ENCODE measurements at places on chromosomes 2 and 18. TPM values are rescaled to one million over a fixed set of nuclear protein-coding genes. Genes with fewer than 3 reads are reported as not detected.

Gene MC5R
- total RNA-seq: not detected

GRCh38 chr2:25587361-25587760, 86.0 kb downstream of the DTNB start:
- peaks cover 9% of the 10 kb centered on the region for H3K4me1 ChIP-seq
- H3K36me3 ChIP-seq: no peaks in the 10 kb centered on the region
- no peak overlapping the region for H3K27ac ChIP-seq
- no peak overlapping the region for H3K4me3 ChIP-seq
- no peaks in the 10 kb centered on the region for H3K27me3 ChIP-seq

DNA sequence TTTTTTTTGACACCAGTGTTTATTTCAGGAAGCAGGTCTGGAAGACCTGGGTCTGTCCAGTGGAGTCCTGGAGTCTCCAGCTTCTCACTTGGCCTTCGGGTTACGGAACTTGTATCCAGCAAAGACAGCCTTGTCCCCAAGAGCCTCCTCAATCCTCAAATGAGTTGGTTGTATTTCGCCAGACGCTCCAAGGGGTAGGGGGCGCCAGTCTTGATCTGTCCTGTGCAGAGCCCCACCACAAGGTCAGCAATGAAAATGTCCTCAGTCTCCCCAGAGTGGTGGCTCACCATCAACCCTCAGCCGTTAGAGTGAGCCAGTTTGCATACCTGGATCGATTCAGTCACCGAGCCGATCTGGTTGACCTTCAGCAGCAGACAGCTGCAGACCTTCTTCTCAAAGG, 21.9 kb downstream of the ASXL2 start:
- no peak overlapping the region for H3K4me3 ChIP-seq
- H3K4me1 ChIP-seq: peaks cover 7% of the 10 kb centered on the region
- no peak for DNase-seq
- no peaks in the 10 kb centered on the region for H3K36me3 ChIP-seq
- no peaks in the 10 kb centered on the region for H3K27me3 ChIP-seq

- no peak overlapping the region for H3K27ac ChIP-seq
- peak; percentile 36 for DNase-seq
- no peak overlapping the region for H3K4me3 ChIP-seq
- no peaks in the 10 kb centered on the region for H3K4me1 ChIP-seq
- no peaks in the 10 kb centered on the region for H3K36me3 ChIP-seq
Measured at GRCh38 chr2:129923265-129924091, 56.0 kb upstream of the RAB6C start.

DNA sequence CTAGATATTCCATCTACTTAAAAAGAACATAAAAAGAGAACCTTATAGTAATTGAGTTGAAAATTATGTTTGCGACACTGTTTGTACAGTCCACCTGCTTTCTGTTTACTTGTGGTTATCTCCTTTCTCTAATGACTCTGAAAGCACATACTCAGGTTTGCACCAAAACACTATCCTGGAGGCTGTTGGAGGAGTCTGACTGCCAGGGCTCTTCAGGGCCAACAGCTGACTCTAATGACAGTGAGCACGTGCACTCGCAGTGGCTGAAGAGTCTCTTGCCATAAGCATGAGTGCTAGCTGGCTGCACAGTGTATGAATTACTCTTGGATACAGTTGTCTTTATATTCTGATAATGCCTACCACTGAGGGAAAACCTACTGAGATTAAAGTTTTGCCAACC, 16.7 kb upstream of the GLS start:
- no peak for DNase-seq
- H3K27ac ChIP-seq: peak overlapping the region; percentile 31
- H3K36me3 ChIP-seq: no peaks in the 10 kb centered on the region
- H3K4me1 ChIP-seq: peaks cover 70% of the 10 kb centered on the region
- no peak overlapping the region for H3K4me3 ChIP-seq

- H3K4me1 ChIP-seq: peaks cover 47% of the 10 kb centered on the region
- peaks cover 10% of the 10 kb centered on the region for H3K36me3 ChIP-seq
- no peak for DNase-seq
- H3K27me3 ChIP-seq: no peaks in the 10 kb centered on the region
- H3K27ac ChIP-seq: peak overlapping the region; percentile 28
- H3K4me3 ChIP-seq: no peak overlapping the region
Measured at GRCh38 chr2:191296083-191297006, 51.1 kb downstream of the MYO1B start.

Gene TMEM198
- 0.03 TPM for total RNA-seq

DNA sequence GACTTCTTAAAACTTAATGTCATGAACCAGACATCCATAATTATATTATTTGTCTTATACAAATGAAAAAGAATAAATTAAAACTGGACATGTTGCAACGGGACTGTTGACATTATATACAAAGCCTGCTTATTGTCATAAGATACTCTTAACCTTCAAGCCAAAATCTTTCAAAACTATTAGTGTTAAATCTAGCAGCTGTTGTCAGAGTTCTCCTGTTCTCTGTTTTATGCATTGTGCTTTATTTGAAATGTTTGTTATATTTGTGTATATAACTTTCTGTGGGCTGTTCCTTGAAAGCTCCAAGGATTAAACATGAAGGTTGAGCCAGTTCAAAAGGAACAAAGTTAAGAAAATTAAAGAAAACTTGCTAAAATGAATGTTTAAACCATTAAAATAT, 335.5 kb upstream of the NT5C1B start:
- peak overlapping the region; percentile 27 for H3K27ac ChIP-seq
- peaks cover 26% of the 10 kb centered on the region for H3K4me1 ChIP-seq
- H3K27me3 ChIP-seq: no peaks in the 10 kb centered on the region
- no peak for DNase-seq
- H3K4me3 ChIP-seq: no peak overlapping the region
- H3K36me3 ChIP-seq: no peaks in the 10 kb centered on the region

- no peak overlapping the region for H3K27ac ChIP-seq
- no peaks in the 10 kb centered on the region for H3K27me3 ChIP-seq
- no peak for DNase-seq
- H3K36me3 ChIP-seq: no peaks in the 10 kb centered on the region
- H3K4me3 ChIP-seq: no peak overlapping the region
Measured at GRCh38 chr2:8550937-8551621, 130.8 kb upstream of the ID2 start.

Gene EGR4
- not detected for total RNA-seq

DNA sequence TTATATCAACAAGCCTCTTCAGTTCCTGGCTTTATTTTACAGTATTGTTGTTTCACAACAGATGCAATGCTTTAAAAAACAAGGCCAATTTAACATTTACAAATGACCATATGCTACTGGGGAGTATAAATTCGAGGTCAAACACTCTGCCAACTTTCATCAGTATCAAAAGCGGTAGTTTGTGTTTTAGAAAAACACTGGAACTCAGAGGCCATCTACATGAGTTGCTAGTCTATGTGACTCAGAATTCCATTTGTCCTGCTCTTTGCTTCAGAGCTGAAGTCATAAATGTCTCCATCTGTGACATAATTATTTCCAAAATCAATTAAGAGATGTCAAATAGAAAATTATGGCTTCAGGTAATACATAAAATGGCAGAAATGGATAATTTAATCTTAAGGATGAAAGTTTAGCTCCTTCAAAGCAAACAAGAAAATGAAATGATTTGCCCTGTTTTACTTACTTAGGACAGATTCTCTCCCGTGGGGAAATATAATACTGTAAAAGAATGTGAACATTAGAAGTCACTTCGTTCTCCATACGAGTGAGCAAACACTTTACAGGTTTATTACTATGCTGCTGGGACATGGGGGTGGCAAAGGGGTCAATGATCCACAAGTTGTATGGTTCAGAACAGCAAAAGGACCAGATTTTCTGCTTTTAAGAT, 3.7 kb downstream of the MEX3C start:
- no peaks in the 10 kb centered on the region for H3K27me3 ChIP-seq
- no peak overlapping the region for H3K27ac ChIP-seq
- no peak for DNase-seq
- no peak overlapping the region for H3K4me3 ChIP-seq
- H3K4me1 ChIP-seq: peaks cover 21% of the 10 kb centered on the region

Gene IAH1
- total RNA-seq: 89.3 TPM

GRCh38 chr2:168770796-168771195, 31.6 kb upstream of the NOSTRIN start:
- H3K4me1 ChIP-seq: no peaks in the 10 kb centered on the region
- no peaks in the 10 kb centered on the region for H3K27me3 ChIP-seq
- H3K36me3 ChIP-seq: no peaks in the 10 kb centered on the region
- H3K4me3 ChIP-seq: no peak overlapping the region
- H3K27ac ChIP-seq: no peak overlapping the region
- DNase-seq: no peak

DNA sequence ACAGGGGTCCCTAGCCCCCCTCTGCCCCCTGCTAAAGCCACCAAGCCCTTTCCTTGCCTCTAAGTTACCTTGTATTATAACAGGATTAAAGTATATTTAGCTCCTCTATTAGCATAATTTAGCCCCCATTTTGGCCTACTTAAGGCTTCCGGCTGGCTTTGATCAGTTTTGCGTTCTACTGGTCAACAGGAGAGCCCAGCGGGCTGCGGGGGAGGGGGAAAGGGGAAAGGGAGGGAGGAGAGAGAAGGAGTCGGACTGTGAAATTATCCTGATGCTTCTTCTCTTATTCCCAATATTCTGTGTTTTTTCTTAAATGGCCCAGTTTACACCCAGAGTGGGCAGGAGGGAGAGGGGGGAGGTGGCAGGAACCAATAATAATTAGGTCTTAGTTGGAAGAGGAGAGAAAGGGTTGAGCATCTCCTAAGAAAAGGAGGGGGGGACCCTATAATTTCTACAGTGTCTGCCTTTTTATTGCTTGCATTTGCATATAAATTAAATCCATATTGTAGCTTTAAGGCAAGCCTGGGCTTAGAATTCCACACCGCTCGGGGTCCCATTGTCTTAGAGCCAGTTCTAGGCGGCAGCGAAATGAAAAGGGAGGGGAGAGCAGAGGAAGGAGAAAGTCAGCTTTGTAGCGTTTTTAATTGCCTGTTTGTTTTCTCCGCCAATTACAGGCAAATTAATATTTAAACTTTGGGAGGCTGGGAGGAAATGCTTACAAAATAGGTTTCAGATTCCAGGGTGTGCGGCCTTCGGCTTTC, 39.6 kb downstream of the EN1 start:
- no peak overlapping the region for H3K27ac ChIP-seq
- H3K27me3 ChIP-seq: no peaks in the 10 kb centered on the region
- no peak overlapping the region for H3K4me3 ChIP-seq
- peaks cover 5% of the 10 kb centered on the region for H3K4me1 ChIP-seq
- no peaks in the 10 kb centered on the region for H3K36me3 ChIP-seq

GRCh38 chr2:13240061-13240460, 523.3 kb downstream of the TRIB2 start:
- no peak overlapping the region for H3K27ac ChIP-seq
- H3K4me1 ChIP-seq: no peaks in the 10 kb centered on the region
- H3K27me3 ChIP-seq: no peaks in the 10 kb centered on the region
- no peaks in the 10 kb centered on the region for H3K36me3 ChIP-seq
- no peak overlapping the region for H3K4me3 ChIP-seq

- H3K27me3 ChIP-seq: no peaks in the 10 kb centered on the region
- peaks cover 32% of the 10 kb centered on the region for H3K4me1 ChIP-seq
- H3K27ac ChIP-seq: no peak overlapping the region
- H3K4me3 ChIP-seq: no peak overlapping the region
Measured at GRCh38 chr2:68770271-68771111, 35.9 kb downstream of the ARHGAP25 start.

- no peaks in the 10 kb centered on the region for H3K27me3 ChIP-seq
- DNase-seq: no peak
Measured at GRCh38 chr2:150548527-150548926, 61.1 kb upstream of the RND3 start.

Gene NCKAP5
- total RNA-seq: 1.2 TPM

- H3K4me3 ChIP-seq: no peak overlapping the region
- no peaks in the 10 kb centered on the region for H3K27me3 ChIP-seq
- DNase-seq: no peak
- H3K36me3 ChIP-seq: no peaks in the 10 kb centered on the region
- H3K27ac ChIP-seq: no peak overlapping the region
Measured at GRCh38 chr2:239202836-239203235, 198.0 kb downstream of the HDAC4 start.

- H3K27me3 ChIP-seq: no peaks in the 10 kb centered on the region
- H3K4me1 ChIP-seq: peaks cover 26% of the 10 kb centered on the region
- H3K4me3 ChIP-seq: peak overlapping the region; percentile 86
- peak overlapping the region; percentile 77 for H3K27ac ChIP-seq
Measured at GRCh38 chr2:186590350-186590758, 498 bp downstream of the ITGAV start.

Gene GYPC
- total RNA-seq: not detected

Gene TP53I3
- 19.6 TPM for total RNA-seq

DNA sequence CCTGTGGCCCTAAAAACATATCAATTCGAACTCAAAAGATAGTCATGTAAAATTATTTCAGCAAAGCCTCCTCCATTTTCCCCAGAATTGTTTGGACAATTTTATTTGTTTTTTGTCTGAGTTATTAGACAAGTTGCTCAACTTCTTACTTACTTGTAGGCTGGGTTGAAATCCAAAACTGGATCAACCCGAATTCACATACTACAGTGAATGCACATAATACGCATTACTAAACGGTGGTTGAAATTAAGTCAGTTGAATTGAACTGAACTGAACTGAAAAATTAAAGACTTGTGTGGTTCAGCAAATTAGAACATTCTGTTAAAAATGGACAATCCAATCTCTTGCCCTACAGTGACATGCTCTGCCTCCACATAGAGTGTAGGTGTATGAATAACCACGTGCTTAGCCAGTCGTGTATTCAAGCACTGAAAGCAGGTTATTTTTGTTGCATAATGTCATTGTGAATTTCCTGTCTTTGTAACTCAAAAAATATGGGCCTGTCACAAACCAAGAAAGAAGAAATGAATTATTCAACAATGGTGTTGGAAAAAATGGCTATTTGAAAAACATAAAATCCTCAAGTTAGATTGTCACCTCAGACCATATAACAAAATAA, 441.0 kb downstream of the TXNL1 start:
- peak overlapping the region; percentile 36 for H3K27ac ChIP-seq
- H3K4me1 ChIP-seq: peaks cover 47% of the 10 kb centered on the region
- no peak for DNase-seq

GRCh38 chr2:120291401-120292311, 39.0 kb downstream of the RALB start:
- peaks cover 59% of the 10 kb centered on the region for H3K4me1 ChIP-seq
- H3K27ac ChIP-seq: peak overlapping the region; percentile 9
- no peak overlapping the region for H3K4me3 ChIP-seq
- DNase-seq: peak; percentile 57
- H3K27me3 ChIP-seq: no peaks in the 10 kb centered on the region

DNA sequence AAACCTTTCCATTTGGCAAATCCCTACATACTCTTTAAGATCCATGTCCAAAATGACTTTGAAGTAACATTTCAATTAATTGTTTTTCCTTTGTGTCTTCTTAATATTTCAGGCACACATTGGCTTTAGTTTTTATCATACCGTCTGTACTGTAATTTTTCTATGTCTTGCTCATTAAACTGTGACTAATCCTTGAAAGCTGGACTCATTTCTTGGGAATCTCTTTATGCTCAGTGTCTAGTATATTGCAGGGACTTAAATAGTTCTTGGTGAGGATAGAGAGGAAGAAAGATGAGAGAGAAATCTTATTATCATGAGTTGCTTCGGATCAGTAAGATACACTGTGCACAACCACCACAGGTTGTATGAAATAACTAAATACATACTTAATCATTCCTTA, 448.3 kb upstream of the ST6GAL2 start:
- no peaks in the 10 kb centered on the region for H3K27me3 ChIP-seq
- H3K4me3 ChIP-seq: no peak overlapping the region
- no peak for DNase-seq
- H3K27ac ChIP-seq: no peak overlapping the region
- no peaks in the 10 kb centered on the region for H3K4me1 ChIP-seq

GRCh38 chr2:127314193-127314988, 20.4 kb upstream of the ERCC3 start:
- no peak for DNase-seq
- H3K27ac ChIP-seq: no peak overlapping the region
- no peaks in the 10 kb centered on the region for H3K4me1 ChIP-seq
- no peaks in the 10 kb centered on the region for H3K27me3 ChIP-seq
- H3K4me3 ChIP-seq: no peak overlapping the region
- H3K36me3 ChIP-seq: peaks cover 46% of the 10 kb centered on the region

- no peak overlapping the region for H3K4me3 ChIP-seq
- no peak overlapping the region for H3K27ac ChIP-seq
- DNase-seq: no peak
- H3K36me3 ChIP-seq: no peaks in the 10 kb centered on the region
Measured at GRCh38 chr2:196944570-196944969, 18.1 kb upstream of the PGAP1 start.
